ENCODE measurements at places on chromosomes 3 and 15. TPM values are rescaled to one million over a fixed set of nuclear protein-coding genes. Genes with fewer than 3 reads are reported as not detected.

DNA sequence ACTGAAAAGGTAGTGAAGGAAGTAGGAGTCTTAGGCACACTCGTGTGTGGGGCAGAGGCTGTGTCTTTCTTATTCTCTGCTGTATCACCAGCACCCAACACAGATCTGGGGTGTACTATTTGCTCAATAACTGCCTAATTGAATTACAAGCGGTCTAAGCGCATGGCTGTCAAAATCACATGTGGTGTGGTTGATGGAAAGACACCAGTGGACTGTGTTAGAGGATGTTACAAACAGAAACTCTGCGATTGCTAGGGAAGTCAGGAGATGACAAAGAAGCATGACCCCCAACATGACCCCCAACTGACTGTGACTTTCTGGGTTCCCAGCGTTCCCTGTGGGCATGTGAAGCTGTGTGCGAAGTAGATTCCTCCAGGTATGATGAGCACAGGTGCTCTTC is 32.0 kb downstream of the ATG7 start:
- DNase-seq: no peak

GRCh38 chr3:71784914-71785531 is at the start of gene PROK2:
Gene PROK2, minus strand, starts transcription at chr3:71785148. Its CDS starts 96 bp downstream, at chr3:71785052.
- no peak for DNase-seq

DNA sequence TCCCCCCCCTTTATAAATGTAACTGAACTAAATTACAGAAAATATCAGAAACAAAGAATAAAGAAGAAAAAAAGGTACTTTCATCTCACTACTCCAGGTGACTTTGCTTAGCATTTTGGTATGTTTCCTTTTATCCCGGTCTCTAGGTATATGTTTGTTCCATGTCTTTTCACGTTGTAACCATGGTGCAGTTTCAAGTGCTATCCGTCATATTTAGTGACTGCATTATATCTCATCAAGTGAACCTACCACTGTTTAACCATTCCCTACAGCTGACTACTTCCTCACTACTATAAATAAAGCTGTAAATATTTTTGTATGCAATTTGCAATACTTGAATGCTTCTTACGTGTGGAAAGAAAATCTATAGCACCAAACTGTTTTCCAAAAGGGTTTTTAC is 2.2 kb downstream of the BTBD1 start:
- peak; percentile 37 for DNase-seq

DNA sequence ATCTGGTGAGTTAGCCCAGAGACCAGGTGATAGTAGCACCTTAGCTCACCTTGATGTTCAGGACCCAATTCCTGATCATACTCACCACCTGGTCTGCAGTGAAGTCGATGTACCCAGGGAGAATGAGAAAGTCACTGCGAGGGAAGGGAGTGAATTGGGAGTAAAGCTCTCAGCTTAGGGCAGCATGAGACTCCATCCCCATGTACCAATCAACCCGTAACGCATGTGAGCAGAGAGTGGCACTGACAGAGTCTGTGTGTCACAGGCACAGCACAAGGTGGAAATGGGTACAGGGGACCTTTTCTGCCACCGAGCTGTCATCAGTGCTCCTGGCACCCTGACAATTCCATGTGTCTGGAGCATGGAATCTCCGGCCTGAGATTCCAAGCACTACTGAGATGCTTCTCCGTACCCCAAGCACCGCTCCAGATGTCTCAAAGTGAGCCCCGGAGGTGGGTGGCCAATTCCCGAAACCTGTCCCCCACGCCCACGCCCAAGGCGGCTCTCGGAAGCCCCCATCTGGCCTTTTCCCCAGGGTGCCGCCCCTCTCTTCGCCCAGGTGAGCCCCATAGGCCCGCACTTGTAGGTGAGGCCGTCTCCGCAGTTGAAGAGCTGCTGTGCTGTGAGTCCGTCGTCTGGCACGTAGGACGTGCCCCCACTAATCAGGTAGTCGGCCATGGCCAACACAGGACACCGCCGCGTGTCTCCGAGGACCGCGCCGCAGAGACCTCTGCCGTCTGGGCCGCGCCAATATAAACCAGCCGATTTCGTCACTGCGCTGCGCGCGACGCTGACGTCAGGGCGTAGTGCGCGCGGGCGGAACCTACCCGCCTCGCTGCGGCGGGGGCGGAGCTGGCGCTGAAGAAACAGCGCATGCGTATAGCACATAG is at the start of gene IMPDH2:
IMPDH2 (minus strand) TSS at position 726 of the 890 bp plus-strand sequence; CDS start at position 678, 48 bp downstream.
- DNase-seq: peak; percentile 91

The PLXNA1 gene
- polyA plus RNA-seq: 49.4 TPM

DNA sequence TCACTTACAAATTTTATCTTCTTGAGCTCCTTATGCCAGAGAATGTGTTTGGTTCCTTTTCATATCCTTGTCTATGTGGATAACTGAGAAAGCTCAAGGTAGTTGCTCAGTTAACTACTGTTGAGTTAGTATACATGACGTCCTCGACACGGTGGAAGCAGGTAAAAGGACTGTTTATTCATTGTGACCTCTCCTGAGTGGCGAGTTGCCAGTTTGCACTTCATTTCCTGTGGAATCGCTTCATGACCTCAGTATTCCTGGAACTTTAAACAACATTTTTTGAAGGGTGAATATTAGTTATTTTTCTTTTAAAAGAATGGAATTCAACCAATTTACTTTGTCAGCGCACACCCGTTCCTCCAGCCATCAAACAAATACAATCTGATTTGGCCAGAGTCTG is 1.2 kb upstream of the TPRG1 start:
- DNase-seq: no peak

GRCh38 chr3:62355703-62356102 is 17.6 kb downstream of the FEZF2 start:
- DNase-seq: no peak

The PLD1 gene
- polyA plus RNA-seq: 2.6 TPM

DNA sequence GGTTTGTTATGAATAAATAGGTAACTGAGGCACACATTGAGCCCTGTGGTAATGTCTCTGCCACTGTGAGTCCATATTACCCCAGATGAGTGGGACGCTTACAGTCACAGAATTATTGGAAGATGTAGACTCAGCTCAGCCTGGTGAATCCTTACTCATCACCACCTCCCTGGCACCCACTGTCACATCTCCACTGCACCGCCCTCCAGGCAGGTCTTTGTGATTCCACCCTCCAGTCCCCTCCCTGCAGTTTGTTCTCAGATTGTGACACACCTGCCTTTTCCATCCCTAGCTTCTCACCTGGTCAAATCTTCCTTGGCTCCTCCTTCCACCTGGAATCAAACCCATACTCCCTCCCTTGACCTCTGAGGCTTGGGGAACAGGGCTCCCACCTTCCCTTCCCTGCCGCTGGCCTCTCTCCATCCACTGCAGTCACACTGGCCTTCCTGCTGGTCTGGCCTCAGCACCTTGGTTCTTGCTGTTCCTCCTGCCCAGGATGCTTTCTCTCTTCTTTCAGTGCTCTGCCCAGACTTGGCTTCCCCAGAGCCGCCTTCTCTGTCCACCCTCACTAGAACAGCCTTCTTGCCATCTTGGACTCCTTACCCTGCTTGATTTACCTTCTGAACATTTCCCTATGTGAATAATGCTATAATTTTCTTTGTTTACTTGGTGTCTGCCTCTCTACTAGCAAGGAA is 9.4 kb downstream of the SLC6A20 start:
- DNase-seq: no peak

GRCh38 chr15:90989040-90989768 is 5.1 kb downstream of the PRC1 start:
- DNase-seq: no peak

DNA sequence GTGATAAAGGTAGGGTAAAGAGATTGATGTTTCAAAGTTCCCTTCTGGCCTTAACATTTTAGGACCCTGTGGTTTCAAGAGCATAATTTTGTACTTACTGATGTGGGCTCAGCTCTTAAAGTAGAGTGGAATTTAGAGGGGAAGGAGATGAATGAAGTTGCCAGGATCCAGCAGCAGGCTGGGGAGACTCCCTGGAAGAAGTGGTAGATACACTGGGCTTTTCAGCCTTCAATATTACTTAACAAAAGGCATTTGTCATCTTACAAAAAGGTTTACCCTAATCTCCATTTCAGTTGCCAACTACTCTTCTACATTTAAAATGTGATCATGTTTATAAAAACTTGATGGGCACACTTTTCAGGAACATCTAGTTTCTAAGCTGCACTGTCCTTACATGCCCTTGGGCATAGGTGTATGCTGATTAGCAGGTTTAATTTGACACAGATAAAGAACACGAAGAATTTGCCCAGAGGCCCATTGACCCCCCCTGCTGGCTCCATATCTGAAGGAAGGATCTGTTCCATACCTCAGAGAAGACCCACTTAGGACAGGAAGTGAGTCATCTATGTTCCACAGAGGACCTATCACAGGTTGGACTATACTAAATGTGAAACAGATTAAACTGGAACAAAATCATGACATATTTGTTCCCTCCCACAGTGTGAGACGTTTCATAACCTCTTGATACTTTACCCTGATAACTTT is 93.0 kb upstream of the LPP start:
- peak; percentile 64 for DNase-seq

GRCh38 chr3:161289174-161289573 is 68.1 kb downstream of the NMD3 start:
- no peak for DNase-seq

The PLXNB1 gene
- 27.0 TPM for polyA plus RNA-seq

The RABL3 gene
- polyA plus RNA-seq: 4.2 TPM

DNA sequence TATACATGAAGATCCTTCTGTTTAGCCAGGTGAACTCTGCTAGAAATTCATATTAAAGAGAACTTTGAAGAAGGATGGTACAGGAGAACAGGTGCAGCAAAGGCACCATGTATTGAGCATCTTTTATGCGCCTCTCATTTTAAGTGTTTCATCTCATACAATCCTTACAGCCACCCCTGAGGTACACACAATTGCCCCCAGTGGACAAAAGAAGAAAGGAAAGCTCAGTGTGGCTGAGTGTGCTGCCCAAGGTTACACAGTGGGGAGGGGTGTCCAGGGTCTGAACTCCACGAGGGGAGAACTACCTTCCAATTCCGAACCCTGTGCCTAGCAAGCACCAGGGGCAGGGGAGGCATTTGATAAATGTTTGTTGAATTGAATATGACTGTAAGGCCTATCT is 98.6 kb downstream of the MECOM start:
- no peak for DNase-seq

DNA sequence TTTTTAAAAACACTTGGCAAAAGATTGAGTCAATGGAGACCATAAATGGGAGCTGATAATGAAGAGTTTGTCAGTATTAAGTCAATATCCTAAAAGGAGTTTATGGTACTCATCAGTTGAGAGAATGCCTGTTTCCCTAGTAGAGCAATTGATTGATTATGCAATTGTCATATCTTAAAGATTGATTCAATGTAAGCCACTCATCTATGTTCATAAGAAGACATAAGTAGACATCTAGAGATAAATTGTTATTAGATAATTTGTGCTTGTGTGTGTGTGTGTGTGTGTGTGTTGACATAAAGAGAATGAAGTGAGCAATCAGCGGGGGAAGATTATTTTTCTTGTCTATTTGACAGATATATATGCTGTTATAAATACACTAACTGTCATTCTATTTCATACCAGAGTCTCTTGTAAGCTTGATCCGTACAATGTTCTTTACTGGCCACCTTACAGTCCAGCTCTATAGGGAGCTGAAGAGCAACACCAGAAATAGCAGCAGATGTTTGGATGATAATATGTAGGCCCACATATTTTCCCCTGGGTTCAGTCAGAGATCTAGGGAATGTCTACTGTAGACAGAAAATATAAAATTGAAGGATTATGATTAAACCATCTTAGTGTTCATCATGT is 848.6 kb upstream of the EPHA6 start:
- no peak for DNase-seq

- peak; percentile 33 for DNase-seq
Measured at GRCh38 chr15:64452988-64453688, 7.2 kb upstream of the ZNF609 start.

The ROPN1 gene
- polyA plus RNA-seq: not detected

DNA sequence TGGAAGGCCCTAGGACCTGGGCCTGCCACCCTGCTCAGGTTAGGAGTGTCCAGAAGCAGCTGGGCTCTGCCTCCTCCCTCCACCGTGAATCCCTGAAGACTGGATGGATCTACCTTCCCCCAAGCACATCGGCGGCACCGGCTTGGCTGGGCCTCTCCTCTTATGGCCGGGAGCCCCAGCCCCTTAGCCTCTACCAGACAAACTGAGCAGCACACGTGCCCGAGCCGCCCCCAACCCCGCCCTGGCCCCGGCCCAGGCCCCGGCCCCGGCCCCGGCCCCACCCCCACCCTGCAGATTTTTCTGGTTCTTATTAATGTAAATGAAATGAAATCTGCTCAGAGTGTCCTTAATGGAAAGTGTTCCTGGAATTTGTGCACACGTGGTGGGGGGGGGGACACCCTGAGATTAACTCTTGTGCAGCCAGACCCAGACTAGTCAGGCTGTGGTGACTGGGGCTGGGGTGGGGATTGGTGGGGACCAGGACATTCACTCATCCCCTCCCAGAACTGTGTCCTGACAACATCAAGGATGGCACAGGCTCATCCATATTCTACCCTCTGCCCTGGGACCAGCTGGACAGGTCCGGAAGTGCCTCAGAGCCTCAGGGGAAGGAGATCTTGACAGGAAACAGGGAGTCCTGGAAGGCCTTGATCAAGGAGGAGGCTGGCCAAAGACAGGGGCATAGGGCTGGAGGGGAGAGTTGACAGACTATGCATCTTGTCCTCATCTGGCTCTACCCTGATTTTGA is 30.9 kb upstream of the SEMA3F start:
- no peak for DNase-seq

GRCh38 chr3:194034346-194035336 is 101.3 kb upstream of the HES1 start:
- DNase-seq: no peak

The P2RY14 gene
- polyA plus RNA-seq: not detected

The SEMA6D gene
- 12.6 TPM for polyA plus RNA-seq

DNA sequence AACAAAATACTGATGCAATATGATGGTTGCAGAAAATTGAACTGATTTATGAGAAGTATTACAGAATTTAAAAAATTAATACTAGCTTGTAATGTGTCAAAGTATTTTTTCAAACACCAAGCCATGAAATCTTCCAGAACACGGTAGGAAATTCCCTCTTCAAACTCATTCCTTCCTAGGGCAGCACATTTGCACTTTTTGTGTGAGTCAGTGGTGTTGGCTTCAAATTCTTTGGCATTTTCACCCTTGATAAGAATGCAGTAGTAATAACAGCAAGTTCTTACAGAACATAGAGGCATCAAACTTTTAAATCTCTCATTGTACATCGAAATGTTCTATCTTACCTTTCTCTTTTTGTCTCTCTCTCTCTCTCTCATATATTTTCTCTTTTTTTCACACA is 191.8 kb downstream of the CGGBP1 start:
- DNase-seq: no peak

The FOXB1 gene
- not detected for polyA plus RNA-seq

DNA sequence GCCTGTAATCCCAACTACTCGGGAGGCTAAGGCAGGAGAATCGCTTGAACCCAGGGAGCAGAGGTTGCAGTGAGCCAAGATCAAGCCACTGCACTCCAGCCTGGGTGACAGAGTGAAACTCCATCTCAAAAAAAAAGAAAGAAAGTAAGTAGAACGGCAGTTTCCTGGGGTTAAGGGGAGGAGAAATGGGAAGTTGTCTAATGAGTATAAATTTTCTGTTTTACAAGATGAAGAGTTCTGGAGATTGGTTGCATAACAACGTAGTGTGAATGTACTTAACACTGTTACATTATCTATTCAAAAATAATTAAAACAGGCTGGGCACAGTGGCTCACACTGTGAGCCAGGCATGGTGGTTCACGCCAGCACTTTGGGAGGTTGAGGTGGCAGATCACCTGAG is 45.4 kb downstream of the GRK7 start:
- no peak for DNase-seq

The FAM3D gene
- not detected for polyA plus RNA-seq

All from IMR-90 (cell line).